ENCODE measurements at places on chromosomes 1 and 21.

GRCh38 chr1:205250699-205251098, 23.0 kb downstream of the TMCC2 start:
- no peak for DNase-seq

- no peak for DNase-seq
Observed at GRCh38 chr1:17190010-17190995, 14.6 kb upstream of the PADI1 start.

DNA sequence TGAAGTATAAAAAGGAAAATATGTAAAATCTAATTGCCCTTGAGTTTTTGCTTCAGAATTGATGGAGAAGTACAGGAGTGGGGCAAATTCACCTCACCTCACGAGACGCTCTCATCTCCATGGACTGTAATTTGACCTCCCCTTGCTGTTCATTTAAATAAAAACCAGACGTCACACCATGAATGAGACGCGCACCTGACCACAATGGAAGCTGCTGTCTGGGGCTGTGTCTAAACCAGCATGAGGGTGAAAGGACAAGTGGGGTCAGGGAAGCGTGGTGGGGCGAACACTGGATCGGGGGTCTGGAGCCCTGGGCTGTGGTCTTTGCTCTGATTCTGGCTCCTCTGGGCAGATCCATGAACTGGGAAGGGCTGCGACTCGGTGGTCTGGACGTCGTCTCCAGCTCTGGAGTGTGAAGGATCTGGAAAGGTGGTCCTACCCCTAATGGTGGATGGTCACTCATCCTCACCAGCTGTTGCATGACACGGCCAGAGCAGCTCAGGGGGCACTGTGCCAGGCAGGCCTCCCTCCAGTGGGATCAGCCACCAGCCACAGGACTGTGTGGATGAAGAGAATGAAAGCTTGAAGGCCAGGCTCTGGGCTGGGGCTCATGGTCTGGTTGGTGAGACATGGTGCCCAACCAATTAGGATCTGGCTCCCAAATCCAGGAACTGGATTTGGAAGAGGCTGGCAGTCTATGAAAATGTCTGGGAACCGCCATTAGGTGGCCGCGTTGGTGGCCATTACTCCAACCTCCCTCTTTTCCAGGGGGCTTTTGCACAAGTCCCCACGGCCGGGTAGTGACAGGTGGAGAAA, 728.6 kb downstream of the PTPRU start:
- no peak for DNase-seq

DNA sequence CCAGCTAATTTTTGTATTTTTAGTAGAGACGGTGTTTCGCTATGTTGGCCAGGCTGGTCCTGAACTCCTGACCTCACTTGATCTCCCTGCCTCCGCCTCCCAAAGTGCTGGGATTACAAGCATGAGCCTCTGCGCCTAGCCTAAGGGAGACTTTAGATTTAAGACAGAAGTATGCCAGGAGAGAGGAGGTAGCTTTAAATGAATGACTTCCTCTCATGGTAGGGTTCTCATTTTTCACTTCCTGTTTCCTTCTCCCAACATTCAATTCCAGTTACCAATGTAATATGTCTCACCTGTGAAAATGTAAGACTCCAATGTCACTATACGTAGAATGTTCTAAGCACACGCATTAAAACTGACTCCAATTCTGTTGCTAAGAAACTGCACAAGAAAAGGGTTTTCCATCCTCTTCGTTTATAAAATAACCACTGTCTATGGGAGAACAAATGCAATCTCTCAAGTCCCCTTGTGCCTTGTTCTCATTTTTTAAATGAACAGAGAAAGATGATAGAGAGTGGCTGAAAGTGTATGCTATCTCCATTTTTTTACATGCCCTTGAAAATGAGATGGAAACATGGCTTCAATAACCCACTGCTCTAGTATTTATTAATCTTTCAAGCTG, 140.0 kb downstream of the SLC45A1 start:
- DNase-seq: no peak

- peak; percentile 21 for DNase-seq
Observed at GRCh38 chr21:25871566-25871965, 136.8 kb downstream of the GABPA start.

- peak; percentile 47 for DNase-seq
Observed at GRCh38 chr1:204507317-204508105, 8.7 kb upstream of the MDM4 start.

DNA sequence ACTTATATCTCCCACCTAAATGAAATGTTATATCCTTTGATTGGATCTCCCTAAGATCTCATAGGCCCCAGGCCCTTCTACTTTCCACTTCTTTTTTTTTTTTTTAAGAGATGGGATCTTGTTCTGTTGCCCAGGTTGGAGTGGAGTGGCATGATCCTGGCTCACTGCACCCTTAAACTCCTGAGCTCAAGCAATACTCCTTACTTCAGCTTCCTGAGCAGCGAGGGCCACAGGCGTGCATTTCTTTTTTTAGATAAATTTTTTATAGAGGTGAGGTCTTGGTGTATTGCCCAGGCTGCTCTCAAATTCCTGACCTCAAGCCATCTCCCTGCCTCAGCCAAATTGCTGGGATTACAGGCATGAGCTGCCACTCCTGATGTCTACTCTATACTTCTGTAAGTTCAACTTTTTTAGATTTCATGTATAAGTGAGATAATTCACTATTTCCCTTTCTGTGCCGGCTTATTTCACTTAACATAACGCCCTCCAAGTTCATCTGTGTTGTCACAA, 987.5 kb upstream of the NCAM2 start:
- DNase-seq: no peak

GRCh38 chr1:169250795-169251194, 116.8 kb downstream of the NME7 start:
- no peak for DNase-seq

- no peak for DNase-seq
Observed at GRCh38 chr1:243325305-243325890, 69.6 kb downstream of the SDCCAG8 start.

- DNase-seq: no peak
Observed at GRCh38 chr1:119954476-119955422, 58.4 kb upstream of the ADAM30 start.

- DNase-seq: no peak
Observed at GRCh38 chr1:229717786-229718576, 91.9 kb downstream of the URB2 start.

GRCh38 chr1:15272782-15273127, 25.7 kb downstream of the FHAD1 start:
- no peak for DNase-seq

- DNase-seq: no peak
Observed at GRCh38 chr21:15848634-15849560, 119.1 kb downstream of the USP25 start.

DNA sequence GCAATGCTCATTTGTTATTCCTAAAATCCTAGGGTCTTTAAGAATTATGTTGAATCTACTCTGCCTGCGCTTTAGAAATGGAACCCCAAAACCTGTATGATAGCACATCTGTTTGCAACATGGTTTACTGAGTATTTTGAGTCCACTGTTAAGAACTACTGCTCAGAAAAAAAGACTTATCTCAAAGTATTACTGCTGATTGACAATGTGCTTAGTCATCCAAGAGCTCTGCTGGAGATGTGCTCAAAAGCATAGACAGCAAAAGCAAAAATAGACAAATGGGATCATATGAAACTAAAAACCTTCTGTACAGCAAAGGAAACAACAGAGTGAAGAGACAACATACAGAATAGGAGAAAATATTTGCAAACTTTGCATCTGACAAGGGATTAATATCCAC, 107.0 kb downstream of the CTH start:
- DNase-seq: no peak

- DNase-seq: no peak
Observed at GRCh38 chr21:24045373-24045772, 1561.9 kb downstream of the MRPL39 start.

DNA sequence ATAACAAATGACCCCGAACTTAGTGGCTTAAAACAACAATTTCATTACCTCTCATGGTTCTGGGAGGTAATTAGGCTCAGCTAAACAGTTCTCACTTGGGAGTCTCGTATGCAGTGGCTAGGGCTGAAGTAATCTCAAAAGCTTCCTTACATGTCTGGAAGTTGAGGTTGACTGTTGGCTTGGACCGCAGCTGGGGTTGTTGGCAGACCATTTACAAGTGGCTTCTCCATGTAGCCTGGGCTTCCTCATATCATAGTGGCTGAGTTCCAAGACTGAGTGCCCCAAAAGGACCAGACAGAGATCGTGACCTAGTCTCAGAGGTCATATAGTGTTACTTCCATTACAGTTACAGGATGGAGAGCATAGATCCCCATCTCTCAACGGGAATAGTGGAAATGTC, 2.4 kb upstream of the POGZ start:
- no peak for DNase-seq

DNA sequence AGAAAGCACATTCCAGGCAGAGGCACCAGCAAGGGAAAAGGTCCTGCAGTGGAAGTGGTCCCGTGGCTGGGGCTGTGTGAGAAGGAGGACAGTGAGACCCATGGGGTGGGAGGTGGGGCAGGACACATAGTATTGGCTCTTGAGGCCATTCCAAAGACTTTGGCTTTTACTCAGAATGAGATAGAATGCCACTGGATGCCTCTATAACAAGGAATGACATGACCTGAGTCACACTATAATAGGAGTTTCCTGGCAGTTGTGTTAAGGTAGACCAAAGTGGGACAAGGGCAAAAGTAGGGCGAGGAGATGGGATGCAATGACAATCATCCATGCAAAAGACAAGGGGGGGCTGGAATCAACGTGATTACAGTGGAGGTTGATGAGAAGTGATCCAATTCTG, 24.7 kb upstream of the LAMC2 start:
- no peak for DNase-seq

DNA sequence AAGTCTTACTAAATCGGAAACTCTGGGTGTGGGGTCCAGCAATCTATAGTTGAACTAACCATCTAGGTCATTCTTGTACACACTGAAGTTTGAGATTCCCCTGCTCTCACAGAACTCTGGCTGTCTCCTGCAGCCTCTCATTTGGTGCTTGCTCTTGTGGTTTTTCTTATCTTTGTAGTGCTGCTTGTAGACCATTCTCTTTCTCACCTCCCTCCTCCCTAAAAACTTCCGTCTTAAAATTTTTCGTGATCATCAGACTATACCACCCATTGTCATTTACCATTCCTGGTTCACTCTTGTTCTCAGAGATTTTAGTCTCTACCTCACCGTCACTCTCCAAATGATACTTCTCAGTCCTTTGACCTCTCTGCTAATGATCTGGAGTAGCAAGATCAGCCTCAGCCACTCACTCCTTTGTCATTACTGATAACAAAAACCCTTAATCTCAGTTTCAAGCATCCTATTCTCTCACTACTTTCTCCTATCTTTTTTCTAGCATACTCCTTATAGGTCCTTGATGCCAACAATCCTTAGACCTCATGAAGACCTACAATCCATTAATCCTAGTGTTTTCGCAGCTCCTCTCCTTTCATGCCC, 13.0 kb upstream of the EPHX4 start:
- no peak for DNase-seq

GRCh38 chr1:172638885-172639831, 19.7 kb upstream of the FASLG start:
- DNase-seq: peak; percentile 88

GRCh38 chr1:231584117-231584516, 42.5 kb upstream of the DISC1 start:
- DNase-seq: no peak

DNA sequence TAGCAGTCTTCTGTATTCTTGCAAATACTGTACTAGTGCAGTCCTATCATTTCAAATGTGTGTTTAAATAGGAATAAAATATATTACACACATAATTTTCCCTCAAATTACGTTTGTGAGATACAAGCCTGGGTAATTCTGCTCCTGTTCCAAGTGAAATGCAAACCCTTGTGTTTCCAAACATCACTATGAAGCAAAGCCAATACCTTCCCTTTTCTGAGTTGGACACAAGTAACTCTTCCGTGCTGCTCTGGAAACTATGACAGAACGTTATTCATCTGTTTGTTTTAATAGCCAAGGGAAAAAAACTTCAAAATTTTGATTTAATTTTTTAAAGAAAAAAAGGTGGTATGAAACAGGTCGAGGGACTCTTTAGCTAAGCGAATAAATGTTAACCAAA, 73.7 kb upstream of the UBE2U start:
- DNase-seq: no peak

DNA sequence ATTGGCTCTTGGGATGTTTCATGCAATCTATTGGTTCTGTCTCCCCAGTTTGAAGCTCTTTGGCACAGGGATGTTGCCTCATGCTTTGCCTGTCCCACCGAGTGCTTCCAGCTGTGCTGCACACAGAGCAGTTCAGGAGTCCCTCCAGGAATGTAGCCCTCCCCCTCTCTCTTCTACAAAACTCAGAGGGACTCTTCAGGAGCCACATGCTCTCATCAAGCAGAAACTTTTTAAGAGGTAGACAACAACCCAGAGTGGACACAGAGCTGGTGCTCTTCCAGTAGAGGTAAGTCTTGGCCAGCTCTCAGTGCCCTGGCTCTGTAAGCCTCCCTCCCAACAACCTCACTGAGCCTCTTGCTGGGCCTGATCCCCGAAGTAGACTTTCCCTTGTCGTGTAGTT, 11.6 kb upstream of the ZNF697 start:
- DNase-seq: no peak

DNA sequence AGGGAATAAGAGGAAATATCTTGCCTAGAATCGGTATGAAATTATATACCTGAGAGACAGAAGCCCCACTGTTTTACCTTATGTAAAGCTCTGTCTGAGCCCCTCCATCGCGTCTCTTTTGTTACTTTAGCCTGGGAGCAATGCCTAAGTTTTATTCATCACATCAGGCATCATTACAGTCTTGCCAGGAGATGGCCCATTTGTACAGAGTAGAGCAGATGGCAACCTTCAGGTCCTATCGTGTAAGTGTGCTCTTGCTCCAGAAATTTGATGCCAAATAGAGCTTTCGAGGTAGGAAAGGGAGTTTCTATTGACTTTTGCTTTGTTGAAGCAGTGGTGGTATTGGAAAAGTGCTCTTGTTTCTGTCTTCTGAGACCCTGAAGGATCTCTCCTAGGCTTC, 24.9 kb downstream of the CFAP126 start:
- no peak for DNase-seq

GRCh38 chr1:223489439-223489838, 96.2 kb downstream of the CCDC185 start:
- no peak for DNase-seq

GRCh38 chr1:209397371-209397770, 186.1 kb upstream of the CAMK1G start:
- DNase-seq: no peak

DNA sequence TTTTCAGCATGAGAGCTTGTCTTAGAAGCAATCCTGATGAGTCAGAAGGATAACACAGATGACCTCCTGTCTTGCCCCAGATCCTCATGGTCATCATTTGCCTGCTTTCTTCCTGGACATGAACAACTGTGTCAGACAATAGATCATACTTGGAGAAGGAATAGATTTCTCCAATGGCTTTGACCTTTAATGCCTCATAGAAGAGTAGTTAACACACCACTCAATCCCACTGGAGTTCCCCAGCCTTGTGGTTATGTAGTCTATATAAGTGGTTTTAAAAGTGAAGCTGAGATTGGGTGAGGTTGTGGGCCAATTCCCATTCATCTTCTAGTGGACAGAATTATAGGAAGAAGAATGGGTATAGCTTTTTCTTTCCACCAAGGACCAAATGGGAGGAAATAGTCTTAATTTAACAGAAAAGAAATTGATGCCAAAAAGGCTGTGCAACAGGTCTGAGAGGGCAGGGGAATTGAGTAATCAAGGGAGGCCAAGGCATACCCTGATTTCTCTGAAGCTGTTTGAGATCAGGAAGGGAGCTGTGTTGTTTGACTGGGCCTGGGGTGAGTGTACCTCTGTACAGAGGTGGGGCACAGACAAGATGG, 14.4 kb downstream of the PRCC start:
- no peak for DNase-seq

- no peak for DNase-seq
Observed at GRCh38 chr1:155128755-155129473, 1.2 kb downstream of the EFNA1 start.

- DNase-seq: no peak
Observed at GRCh38 chr1:68495968-68496679, 758 bp downstream of the DEPDC1 start.
